ENCODE measurements at places on chromosomes 4 and X.
A peak's percentile ranks its signal among the peaks of the same experiment; 100 is the strongest.

GRCh38 chr4:106704253-106704870, 331.8 kb downstream of the DKK2 start:
- DNase-seq: peak; percentile 42

GRCh38 chrX:99909946-99910345, 500.1 kb downstream of the PCDH19 start:
- no peak for DNase-seq

DNA sequence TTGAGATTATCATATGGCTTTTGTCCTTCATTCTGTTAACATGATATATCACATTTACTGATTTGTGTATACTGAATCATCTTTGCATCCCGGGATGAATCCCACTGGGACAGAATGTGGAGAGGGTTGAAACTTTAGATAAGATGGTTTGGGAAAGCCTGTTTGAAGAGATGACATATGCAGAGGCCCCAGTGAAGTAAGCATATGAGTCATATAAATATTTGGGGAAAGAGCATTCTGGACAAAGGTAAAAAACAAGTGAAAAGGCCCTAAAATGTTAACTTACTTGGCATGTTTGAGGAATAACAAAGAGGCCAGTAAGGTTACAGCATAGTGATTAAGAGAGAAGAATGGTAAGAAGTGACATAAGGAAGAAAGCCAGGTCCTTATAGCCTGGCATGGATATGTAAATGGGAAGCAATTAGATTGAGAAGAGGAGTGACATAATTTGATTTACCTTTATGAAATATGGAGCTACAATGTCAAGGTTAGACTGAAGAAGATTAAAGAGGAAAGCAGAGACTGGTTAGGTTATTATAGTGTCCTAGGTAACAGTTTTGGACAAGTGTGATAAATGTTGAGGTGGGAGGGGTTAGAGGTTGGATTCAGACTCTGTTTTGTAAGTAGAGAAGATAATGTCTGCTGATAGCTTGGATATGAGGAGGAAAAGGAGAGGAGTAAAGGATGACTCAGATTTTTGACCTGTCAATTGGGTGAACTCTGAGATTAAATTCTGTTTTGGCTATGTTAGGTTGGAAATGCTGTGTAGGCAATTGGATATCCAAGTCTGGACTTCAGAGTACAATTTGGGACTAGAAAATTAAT, 54.6 kb upstream of the DRP2 start:
- no peak for DNase-seq

DNA sequence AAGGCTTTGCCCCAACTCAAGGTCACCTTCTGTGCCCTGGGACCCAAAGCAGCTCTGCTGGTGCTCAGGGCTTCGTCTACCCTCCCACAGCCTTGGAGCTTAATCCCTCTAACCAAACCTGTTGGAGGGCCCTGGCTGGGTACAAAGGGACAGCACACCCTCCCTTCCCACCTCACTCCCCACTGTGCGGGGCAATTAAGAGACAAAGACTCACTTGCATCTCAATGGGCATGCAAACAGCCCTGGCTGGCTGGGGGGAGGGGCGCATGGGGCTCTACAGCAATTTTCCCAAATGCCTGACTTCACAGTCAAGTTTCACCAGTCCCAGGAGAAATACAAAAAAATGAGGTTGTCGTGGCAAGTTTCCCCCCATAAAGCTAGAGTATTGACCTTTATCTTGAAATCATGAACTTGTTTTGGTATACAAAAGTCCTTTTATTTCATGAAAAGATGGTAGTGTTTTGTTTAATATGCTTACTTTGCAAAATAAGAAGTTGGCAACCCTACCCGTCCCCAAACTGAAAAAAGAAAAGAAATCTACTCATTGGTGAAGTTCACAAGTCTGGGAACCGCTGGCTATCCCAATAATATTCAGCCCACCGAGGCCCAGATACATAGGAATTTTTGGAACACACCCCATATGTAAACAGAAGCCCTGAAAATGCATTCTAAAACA, 4.1 kb upstream of the CD99L2 start:
- DNase-seq: no peak

GRCh38 chr4:146648461-146648783, 9.7 kb downstream of the POU4F2 start:
- no peak for DNase-seq

DNA sequence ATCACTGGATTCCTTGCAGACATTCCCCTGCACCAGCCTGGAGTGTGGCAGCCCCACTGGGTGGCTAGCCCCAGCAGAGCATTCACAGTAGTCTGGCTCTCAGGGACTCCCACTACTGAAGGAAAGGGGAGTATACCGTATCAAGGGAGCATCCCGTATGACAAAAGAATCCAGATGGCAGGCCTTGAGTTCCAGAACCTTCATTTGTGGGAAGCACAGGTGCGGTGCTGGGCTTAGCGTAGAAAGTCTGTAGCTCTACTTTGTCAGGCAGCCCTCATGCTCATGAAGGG, 79.6 kb downstream of the CENPC start:
- no peak for DNase-seq

DNA sequence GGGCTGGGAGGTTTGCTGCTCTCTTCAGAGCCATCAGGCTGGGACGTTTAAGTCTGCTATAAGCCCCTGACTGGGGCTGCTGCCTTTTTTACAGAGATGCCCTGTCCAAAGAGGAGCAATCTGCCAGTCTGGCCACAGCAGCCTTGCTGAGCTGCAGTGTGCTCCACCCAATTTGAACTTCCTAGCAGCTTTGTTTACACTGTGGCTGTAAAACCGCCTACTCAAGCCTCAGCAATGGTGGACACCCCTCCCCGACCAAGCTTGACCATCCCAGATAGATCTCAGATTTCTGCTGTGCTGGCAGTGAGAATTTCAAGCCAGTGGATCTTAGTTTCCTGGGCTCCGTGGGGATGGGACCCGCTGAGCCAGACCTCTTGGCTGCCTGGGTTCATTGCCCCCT, 40.7 kb downstream of the SPATA18 start:
- peak; percentile 55 for DNase-seq

GRCh38 chrX:37879692-37880091, 32.3 kb upstream of the DYNLT3 start:
- DNase-seq: no peak

DNA sequence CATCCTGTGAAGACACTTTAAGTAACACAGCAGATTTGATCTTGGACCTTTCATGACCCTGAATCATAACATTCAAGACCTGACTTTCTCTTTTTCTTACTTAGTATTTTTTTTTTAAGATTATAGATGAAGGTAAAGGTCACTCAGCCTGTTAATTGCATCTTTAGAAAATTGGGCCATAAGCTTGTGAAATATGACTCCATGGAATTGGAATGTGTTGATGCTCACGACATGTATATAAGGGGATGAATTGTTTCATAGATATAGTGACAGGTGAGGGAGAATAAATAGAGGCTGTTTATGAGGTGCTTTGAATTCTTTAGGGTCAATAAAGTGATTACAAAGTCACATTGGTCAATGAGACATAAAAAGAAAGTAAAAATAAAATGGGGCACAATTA, 27.7 kb upstream of the HS3ST1 start:
- DNase-seq: no peak

GRCh38 chr4:87525636-87526295, 3.4 kb downstream of the SPARCL1 start:
- peak; percentile 81 for DNase-seq

- no peak for DNase-seq
These were observed 107.0 kb downstream of the CPZ start for GRCh38 chr4:8699479-8700145.

GRCh38 chrX:133722756-133723155, 262.6 kb downstream of the GPC3 start:
- no peak for DNase-seq

- peak; percentile 20 for DNase-seq
These were observed 59.4 kb upstream of the FBXW7 start for GRCh38 chr4:152594978-152595925.

GRCh38 chr4:81260443-81261101, 45.5 kb upstream of the PRKG2 start:
- no peak for DNase-seq

DNA sequence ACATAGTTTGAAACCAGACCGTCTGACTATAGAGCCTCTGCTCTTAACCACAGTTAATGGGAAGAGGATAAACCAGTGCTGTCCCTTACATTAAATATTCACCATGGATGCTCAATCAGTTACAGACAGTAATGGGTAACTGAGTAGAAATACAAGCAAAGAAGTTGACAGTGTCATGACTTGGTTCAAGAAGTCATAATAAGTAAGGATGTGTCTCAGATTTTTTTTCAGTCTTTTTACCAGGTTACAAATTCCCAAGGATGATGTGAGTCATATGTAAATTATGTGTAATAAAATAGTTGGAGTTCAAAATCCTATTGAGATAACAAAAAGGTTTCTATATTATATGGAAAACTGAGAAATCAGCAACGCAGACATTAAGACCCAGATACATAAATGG, 31.1 kb downstream of the ZCCHC4 start:
- peak; percentile 35 for DNase-seq

GRCh38 chr4:161285461-161285860, 878.3 kb downstream of the FSTL5 start:
- DNase-seq: peak; percentile 5

Data from iris pigment epithelial cell (primary cell).